Brain pericyte (primary cell): ENCODE measurements at places on chromosomes 16 and 17.

DNA sequence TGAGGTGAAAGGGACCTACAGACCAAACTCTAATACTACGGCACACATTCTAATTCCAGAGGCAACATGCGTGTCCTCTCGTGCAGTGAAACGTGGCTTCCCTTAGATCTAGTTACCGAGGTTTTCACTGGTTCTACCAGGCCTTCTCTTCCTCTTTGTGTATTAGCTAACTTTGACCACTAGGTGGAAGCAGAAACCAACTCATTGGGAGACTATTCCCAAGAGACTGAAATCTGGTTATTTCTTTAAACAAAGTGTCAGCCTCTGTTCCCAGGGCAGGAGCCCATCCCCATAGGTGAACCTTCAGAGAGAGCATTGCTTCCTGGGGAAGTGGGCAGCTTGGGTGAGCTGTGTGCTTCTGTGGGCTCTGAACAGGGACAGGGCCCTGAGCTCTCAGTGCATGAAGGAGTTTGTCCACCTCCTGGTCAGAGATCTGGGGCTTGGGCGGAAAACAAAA is 19.7 kb upstream of the RCVRN start:
- peak; percentile 39 for DNase-seq

DNA sequence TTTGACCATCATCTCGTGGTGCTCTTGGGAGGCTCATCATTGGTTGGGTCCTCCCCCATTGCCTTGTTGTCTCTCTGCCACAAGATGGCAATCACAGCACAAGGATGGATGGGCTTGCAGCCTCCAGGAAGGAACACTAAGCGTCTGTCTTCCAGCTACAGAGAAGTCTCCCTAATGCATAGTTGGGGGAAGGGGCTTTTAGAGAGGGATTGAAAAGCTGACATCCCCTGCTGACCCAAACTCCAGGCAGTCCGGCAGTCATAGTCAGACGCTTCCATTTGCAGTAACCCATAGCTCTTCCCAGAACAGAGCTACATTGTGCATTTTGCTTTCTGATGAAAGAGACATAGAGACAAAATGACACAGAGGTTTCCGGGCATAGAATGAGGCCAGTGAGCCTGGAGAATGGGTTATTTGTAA is 111.4 kb downstream of the UTP18 start:
- DNase-seq: no peak

GRCh38 chr16:51163894-51164566 is 13.0 kb upstream of the SALL1 start:
- no peak for DNase-seq

DNA sequence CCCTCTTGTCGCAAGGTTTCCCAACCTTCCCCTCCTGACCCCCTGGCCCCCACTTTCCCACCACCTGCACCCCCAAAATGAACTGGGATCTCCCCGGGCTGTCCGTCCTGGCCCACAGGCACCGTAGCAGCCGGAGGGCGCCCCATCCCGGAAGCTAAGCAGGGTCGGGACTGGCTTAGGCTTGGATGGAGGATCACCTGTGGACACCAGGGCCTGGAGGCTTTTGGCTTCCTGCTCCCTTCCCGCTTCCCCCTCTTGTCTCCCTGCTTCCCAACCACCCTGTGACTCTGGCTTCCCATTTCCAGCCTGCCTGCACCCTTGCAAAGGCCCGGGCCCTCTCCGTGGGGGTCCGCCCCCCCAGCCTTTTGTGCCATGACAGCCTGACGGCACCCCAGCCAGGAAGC is 2291.3 kb downstream of the TP53TG3F start:
- DNase-seq: no peak

DNA sequence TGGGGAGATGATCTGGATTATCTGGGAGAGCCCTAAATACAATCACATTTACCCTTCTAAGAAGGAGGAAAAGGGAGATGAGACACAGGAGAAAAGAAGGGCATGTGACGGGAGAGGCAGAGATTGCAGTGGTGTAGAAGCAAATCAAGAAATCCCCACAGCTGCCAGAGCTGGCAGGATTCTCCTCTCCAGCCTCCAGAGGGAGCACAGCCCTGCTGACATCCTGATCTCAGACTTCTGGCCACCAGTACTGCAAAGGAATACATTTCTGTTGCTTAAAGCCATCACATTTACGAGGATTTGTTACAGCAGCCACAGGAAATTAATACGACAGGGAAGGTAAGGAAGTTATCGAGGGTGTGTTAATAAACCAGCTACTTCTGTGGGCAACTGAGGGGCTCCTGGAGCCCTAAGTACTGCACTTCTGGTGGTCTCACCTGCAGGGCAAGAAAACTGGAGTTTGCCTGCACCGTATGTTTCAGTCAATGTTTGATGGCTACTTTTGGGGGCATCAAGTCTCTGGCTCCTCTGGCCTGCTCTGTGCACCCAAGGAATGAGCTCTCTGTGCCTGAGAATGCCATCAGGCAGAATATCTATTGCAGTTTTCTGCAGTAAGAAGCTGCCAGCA is 22.9 kb upstream of the CDH13 start:
- no peak for DNase-seq

DNA sequence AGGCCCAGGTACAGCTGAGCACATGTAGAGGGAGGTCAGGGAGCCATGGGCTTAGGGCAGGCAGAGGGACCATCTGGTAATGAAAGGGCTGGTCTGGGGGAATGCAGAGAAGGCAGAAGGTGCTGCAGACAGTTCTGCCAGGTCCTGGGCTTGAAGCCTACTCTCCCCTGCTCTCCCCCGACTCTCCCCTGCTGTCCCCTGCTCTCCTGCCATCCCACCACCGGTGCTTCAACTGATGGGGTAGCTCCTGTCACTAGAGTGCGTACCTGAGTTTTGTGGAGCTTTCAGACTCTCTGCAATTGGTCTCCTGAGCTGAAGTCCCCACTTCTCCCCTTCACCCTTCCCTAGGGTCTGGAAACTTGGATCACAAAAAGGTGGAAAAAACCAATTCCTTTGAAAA is 37.3 kb upstream of the PHOSPHO1 start:
- no peak for DNase-seq

DNA sequence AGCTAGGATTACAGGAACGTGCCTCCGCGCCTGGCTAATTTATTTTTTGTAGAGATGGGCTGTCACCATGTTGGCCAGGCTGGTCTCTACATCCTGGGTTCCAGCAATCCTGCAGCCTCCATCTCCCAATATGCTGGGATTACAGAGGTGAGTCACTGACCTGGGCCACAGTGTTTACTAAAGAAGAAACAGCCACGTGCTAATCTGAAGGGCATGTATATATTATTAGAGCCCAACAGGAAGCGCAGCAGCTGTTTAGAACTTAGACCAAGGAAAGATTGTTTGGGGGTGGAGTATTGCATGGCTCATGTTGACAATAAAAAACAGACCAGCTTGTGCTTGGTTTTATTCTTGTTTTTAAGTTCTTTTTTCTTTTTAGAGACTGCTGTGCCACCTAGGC is 60.2 kb downstream of the HAPSTR1 start:
- no peak for DNase-seq

- DNase-seq: no peak
Measured at GRCh38 chr16:66574531-66574930, 4.7 kb upstream of the CMTM2 start.

DNA sequence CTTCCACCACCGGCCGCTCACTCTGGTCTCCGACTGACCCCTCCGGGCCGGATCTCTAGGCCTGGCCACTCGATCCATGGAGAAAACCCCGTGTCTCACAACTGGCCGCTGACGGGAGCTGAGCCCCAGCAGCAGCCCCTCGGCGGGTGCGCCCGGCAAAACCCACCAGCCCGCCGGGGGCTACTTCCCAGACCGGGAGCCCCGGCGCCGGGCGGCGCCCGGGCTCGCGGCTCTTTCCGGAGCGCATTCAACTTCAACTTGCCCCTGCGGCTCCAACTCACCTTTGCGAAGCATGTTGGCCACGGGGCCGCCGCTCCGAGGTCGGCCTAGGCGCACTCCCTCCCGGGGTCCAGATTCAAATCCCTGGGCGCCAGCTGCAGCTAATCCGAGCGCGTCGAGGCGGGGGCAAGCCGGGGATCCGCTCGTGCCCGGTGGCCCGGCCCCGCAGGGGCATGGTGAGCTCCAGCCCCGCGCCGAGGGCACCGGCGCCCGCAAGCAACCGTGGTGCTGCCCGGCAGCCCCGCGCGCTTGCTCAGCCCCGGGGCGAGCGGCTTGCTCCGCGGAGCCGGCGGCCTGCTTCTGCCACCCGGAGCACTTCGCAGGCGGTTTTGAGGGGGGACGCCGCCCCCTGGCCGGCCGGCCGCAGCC is 438 bp downstream of the RTN4RL1 start:
- DNase-seq: no peak

DNA sequence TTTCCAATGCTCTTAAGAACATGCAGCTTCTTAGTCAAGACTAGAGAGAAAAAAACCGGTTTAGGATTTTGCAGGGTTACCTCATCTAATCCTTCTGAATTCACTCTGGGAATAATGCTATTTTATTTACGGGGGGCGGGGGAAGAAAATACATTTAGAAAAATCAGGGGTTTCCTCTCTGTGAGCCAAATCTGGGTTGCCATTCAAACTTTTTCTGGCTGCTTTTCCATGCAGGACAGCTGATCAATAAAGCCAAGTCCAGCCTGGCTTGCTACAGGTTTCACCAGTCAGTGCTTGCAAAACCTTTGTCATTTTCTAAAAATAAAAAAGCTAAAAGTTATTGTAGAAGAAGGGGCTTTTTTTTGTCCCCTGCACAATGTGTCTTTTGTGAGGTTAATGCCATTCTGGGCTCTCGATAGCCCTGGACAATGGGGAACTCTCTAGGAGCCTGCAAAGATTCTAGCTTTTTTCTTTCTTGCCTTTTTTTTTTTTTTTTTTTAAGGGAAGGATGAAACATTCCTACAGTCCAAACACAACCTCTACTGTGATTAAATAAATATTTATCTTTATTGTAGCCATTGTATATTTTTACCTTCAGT is 13.1 kb upstream of the ZFHX3 start:
- no peak for DNase-seq

GRCh38 chr17:32684087-32684958 is 192.6 kb downstream of the MYO1D start:
- DNase-seq: no peak

DNA sequence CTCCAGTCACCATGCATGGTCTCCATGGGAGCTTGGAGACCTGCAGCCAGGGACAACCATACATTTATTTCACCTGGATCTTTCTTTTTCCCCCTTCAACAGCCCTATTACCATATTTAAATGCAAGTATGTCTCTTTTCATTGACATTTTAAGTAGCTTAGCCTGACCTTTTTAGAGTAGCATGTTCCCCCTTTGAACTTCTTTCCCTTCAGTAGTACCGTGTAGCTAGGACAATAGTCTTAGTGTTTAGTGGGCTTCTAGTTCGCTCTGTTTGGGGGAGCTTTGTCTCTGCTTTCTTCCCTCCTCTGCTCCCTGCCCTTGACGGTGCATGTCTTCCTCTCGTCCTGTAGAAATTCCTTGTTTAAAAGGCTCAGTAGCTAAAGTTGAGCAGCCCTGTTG is 94.6 kb downstream of the CCDC182 start:
- no peak for DNase-seq

DNA sequence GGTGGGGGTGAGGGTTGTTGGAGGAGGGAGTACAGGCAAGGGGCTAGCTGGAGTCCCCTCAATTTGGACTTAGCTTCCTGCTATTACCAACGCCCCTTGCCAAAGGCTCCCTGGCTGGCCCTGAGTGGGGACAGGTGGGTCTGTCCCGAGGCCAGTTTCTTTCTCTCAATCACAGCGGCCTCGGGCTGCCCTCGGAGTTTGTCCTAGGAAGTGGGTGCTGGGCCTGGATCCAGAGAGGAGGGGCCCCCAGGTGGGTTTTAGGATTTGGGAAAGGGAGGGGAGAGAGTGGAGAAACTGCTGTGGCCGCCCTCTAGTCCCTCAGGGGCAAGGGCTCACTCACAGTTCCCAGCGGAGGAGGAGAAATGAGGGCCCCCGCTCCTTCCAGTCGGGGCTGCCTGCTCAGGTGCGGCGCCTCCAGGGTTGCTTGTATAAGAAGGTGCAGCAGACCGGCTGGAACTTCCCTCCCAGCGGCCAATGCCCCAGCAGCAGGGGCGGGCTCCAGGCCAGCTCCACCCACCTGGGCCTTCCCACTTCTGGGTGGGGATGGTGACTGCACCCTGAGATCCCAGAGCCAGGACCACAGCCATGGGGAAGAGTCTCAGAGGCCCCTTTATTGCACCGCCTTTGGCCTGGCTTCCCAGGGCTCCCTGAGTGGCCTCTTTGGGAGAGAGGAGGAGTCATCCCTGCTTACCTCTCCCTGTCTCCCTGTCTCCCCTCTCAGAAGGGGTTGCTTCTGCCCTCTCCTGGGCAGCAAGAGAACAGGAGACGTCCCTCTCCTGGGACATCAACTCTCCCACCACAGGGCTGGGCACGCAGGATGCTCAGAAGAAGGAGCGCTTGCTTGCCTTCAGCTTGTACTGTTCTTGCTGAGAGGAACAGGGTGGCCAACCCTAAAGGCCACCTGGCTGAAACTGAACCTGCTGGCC is 112.0 kb upstream of the SMURF2 start:
- DNase-seq: no peak

DNA sequence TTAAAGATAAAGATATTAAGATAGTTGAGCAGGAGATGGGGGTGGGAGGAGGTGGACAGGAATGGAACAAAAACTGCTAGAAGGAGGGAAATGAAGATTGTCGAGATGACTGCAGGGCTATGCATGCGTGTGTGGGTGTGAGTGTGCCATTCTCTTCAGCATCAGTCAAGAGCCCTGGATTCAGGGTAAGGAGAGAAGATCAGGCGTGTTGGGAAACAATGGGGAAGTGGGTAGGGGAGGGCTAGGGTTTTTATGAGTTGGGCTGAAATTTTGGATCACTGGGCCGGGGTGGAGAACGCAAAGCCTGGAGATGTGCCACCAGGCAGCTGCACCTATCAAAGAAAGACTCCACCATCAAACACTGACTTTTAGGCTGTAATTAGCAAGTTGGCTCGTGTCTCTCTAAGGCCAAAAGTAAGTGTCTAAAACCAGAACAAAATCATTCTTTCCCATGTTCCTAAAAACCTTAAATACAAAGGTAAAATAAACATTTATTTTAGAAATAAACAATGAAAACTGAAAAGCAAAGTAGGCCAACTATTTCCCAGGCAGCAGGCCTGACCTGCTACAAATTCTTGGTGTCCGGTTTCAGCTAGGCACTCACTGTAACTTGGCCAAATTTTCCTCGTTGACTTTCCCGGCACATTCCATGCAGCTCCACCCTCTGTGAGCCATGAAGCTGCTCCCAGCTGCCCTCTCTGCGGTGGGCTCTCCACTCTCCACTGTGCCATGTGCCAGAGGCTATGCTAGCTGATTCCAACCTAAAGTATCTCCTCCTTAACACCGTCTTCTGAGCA is 4.2 kb downstream of the CDRT4 start:
- peak; percentile 45 for DNase-seq

- DNase-seq: no peak
Measured at GRCh38 chr16:56198755-56199114, 7.4 kb downstream of the GNAO1 start.
